ENCODE measurements at places on chromosomes 5 and 9. TPM values are rescaled to one million over a fixed set of nuclear protein-coding genes. Genes with fewer than 3 reads are reported as not detected.

Gene FBN2
- 11.7 TPM for total RNA-seq

Gene HRCT1
- 53.0 TPM for total RNA-seq

Gene OCLN
- 1.8 TPM for total RNA-seq

Gene PRR7
- total RNA-seq, result 0.42 TPM

Gene C5orf63
- 0.98 TPM for total RNA-seq

Gene NTRK2
- total RNA-seq, result 6.0 TPM

Data from esophagus muscularis mucosa (tissue), 4 donors.